Fibroblast of skin of right quadriceps (primary cell): ENCODE measurements at places on chromosomes 12 and 14.

GRCh38 chr12:97127061-97127460 lies 220.0 kb downstream of the NEDD1 start:
- no peak for DNase-seq

GRCh38 chr12:43169115-43169681 lies 382.8 kb downstream of the ADAMTS20 start:
- DNase-seq: no peak

DNA sequence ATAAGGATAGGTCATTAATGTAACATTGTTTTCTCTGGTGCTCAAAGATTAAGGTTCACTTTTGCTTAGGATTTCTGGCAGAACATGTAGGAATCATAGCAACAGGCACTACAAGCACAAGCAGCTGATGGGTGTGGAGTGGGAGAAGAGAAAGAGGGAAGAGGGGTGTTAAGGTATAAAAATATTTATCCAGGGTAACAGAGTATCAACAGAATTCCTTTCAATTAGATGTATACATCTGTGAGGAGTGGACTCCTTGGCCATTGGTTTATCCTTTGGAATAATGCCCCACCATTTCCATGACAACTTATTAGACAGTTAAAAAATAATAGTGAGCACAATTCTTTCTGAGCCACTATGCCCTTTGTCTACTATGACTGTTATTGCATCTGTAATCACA lies 388.3 kb upstream of the DDHD1 start:
- DNase-seq: no peak

GRCh38 chr12:26319511-26319910 lies 124.1 kb downstream of the SSPN start:
- peak; percentile 75 for DNase-seq

DNA sequence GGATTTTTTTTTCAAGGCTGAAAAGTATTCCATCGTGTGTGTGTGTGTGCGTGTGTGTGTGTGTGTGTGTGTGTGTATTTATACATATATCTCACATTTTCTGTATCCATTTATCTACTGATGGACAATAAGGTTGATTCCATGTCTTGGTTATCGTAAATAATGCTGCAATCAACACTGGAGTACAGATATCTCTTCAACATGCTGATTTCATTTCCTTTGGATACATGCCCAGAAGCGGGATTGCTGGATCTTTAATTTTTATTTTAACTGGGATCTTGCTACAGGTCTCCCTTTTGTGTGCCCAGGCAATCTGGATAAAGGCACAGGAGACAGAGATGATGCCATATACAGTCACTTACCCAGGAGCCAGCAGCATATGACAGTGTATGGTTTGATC lies 338.1 kb downstream of the SOX5 start:
- peak; percentile 12 for DNase-seq

GRCh38 chr12:12734054-12734453 lies 16.9 kb downstream of the CDKN1B start:
- DNase-seq: peak; percentile 73

- DNase-seq: peak; percentile 6
Measured at GRCh38 chr12:119060847-119061796, 79.8 kb downstream of the SRRM4 start.

- DNase-seq: peak; percentile 79
Measured at GRCh38 chr14:68975667-68976066, 3.4 kb downstream of the ACTN1 start.

DNA sequence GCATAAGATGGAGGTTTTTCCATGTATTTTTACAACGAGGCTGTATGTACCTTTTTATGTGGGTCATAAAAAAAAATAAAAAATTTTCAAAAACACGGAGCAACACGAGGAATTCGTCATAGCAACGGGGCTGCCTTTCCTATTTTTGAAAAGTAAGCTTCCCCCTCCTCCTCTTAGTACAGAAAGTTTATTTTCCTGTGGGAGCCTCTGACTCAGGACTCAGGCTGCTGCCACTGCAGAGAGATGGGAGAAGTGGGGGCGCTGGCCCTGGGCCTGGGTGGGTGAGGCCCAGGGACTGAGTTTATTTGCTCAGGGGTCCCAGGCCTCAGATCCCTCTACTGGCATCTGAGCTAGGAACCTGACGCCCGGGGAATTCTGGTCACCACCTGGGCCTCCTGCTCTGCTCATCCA lies 10.2 kb upstream of the CMKLR1 start:
- peak; percentile 31 for DNase-seq

DNA sequence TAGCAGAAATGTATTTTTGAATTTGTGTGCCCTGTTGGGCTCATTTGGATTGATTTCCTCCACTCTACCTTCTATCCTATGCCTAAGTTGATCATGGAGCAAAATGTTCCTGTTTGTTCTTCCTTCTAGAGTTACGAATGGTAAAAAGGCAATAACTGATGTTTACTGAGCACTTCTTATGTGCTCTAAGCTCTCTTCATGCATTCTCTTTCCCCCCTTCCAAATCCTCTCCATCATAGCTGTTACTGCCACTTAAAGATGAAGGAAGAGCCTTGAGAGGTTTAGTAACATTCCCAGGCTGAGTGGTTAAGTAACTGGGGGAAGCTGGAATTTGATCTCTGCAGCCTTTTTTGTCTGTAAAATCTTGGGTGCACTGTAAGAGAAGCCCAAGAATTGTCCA lies 60.1 kb downstream of the CHST11 start:
- no peak for DNase-seq

DNA sequence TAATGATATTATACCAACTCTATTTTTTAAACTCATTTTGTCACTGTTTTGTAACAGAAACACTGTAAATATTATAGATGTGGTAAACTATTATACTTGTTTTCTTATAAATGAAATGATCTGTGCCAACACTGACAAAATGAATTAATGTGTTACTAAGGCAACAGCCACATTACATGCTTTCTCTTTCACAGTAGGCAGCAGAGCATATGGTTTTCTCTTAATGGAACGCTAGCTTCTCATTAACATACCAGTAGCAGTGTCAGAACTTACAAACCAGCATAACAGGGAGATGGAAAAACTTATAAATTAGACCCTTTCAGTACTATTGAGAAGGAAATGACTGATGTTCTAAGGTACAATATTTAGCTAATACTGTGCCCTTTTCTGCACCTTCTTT lies 398.8 kb downstream of the PRKD1 start:
- DNase-seq: no peak

GRCh38 chr14:100709289-100710284 lies 17.1 kb upstream of the DLK1 start:
- DNase-seq: no peak
